Stimulated activated CD8-positive, alpha-beta memory T cell treated with anti-CD3 and anti-CD28 coated beads, Interleukin-7, amount 100 ng/mL, for 1 hour (primary cell): ENCODE measurements at places on chromosomes 4 and X.

DNA sequence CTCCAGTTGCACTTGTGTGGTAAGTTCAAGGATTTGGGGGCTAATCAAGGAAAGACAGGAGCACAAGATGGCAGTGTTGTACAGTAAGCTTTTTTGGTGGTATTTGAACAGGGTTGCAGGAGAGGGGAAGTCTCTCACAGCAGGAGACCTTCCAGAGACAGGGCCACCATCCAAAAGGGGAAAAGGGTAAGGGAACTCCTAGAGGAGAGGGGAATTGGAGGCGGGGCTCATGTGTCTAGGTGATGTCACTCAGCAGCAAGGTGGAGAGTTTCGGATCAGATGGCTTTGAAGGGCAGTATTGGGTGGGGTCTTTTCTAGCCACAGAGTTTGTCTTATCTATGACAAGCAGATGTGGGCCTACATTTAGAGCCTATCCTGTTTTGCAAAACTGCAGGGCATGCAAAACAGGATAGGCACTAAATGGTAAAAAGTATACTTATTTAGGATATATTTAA is 13.4 kb upstream of the RNF175 start:
- no peak for DNase-seq

DNA sequence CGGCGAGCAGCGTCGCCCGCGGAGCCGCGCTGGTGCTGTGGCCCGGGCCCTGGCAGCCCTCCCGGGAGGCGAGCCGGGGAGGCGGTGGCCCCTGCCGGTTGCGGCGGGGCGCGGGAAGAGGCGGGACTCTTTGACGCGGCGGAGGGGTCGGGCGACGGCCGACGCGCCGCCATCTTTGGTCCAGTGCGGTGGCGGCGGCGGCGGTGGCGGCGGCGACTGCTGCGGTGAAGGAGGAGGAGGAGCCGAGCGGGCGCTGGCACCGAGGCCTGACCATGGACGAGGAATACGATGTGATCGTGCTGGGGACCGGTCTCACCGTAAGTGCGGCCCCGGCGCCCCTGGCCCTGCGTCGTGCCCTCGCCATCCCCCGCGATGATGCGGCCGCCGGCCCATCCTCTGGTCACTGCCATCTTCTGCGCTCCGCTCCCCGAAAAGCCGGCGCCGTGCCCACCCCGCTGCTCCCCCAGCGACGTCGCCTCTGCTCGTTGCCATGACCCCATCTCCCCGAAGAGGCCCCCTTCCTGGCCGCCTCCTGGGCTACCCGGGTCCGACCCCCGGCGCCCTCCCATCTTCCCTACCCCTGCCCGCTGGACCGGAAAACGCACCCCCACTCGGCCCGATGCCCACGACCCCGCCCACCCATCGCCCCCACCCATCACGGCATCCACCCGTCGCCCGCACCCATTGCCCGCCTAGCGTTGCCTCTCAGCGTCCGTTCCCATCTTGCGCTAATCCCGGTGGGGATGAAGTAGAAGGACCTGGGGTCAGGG is at the start of gene GDI1:
GDI1 (plus strand) TSS at position 172 of the 770 bp plus-strand sequence; CDS start at position 273, 101 bp downstream.
- DNase-seq: no peak

DNA sequence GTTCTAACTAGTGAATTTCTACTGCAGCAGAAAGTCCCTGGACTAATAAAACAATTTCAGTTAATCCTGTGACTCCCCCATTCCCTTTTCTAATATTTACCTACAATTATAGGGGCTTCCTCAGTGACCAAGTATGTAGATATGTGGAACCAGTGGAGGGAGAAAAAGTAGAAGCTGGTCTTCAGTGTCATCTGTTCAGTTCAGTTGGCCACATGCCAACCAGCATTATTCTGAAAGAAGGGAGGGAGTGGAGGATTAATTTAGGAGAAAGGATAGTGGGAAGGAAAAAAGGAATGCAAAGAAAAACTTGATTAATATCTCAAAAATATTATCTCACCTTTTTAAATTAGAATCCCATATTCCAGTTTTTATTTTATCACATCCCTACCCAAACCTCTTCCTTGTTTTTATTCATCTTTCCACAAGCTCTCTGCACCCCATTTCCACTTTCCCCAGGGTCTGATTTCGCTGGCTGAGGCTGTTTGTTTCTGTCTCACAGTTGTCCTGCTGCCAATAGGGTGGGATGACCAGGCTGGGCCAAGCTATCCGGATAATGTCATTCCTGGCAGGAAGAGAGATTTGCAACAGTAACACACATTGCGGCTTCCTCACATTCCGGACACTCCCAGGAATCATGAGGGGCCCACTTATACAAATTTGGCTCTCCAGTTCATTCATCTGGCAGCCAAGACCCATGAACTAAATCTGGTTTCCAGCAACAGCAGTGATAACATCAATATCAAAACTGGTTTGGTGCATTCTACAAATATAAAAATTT is 24.6 kb upstream of the ANTXR2 start:
- DNase-seq: no peak

- no peak for DNase-seq
Measured at GRCh38 chrX:17459661-17460060, 84.7 kb downstream of the NHS start.

GRCh38 chrX:101619364-101619763 is 1.6 kb upstream of the ARMCX6 start:
- DNase-seq: no peak

GRCh38 chr4:25813448-25814106 is 49.2 kb downstream of the SEL1L3 start:
- DNase-seq: no peak

DNA sequence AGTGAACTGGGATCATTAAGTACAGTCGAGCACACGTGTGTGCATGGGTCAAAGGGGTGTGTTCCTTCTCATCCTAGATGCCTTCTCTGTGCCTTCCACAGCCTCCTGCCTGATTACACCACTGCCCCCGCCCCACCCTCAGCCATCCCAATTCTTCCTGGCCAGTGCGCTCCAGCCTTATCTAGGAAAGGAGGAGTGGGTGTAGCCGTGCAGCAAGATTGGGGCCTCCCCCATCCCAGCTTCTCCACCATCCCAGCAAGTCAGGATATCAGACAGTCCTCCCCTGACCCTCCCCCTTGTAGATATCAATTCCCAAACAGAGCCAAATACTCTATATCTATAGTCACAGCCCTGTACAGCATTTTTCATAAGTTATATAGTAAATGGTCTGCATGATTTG is 22.3 kb downstream of the SLC34A2 start:
- DNase-seq: no peak

DNA sequence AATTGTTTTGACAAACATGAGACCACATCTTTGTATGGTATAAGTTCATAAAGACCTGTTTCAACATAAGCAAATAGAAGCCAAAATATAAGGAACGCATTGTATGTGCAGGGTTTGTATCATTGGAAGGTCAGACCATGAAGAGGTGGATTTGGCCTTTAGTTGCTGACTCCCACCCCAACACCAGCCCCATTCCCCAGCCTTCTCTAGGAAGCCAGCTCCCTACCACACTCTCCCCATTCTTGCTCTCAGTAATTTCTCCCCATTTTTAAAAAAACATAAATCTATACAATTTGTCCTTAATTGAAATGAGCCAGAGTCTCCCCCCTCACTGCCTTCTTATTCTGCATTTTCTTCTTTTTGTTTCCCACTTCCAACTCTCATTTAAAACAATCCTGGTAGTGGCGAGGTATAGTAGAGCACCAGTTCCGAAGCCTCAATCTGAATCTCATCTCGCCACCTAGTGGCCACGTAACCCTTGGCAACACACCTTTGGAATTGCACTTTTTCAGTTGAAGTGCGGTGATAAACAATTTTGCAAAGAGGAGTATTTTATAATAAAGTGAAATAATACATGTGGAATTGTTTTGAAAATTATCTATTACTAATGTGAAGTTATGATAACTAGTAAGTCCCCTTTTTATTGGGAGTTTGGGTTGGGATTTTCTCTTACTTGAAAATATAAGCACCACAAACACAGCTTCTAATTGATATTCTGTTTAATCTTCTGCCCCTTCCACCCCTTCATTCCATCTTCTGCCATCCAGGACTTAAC is 126.6 kb downstream of the ASB9 start:
- peak; percentile 34 for DNase-seq

DNA sequence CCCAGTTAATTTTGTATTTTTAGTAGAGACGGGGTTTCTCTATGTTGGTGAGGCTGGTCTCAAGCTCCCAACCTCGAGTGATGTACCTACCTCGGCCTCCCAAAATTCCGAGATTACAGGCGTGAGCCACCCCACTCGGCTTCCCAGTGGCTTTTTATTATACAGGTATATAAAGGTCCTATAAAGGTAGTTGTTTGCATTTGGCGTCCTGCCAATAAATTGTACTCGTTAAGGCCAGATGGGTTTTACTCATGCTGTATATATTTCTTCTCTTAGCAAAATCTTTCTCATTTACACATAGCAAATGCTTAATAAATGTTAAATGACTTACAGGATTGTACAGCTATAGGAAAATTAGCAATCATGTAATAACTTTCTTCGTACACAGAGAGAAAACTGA is 6.9 kb downstream of the SHROOM3 start:
- no peak for DNase-seq

GRCh38 chr4:156060661-156061060 is 107.0 kb upstream of the CTSO start:
- no peak for DNase-seq

- DNase-seq: no peak
Measured at GRCh38 chr4:52091801-52092200, 40.7 kb downstream of the SPATA18 start.

DNA sequence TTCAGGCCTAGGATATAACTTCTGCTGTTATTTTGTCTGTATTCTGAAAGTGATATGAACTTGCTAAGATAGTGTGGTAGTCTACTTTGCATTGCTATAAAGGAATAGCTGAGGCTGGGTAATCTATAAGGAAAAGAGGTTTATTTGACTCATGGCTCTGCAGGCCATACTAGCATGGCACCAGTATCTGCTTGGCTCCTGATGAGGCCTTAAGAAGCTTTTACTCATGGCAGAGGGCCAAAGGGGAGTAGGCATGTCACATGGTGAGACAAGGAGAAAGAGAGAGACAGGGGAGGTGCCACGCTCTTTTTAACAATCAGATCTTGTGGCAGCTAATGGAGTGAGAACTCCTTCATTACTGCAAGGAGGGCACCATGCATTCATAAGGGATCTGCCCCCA is 247.3 kb downstream of the GPAT3 start:
- no peak for DNase-seq

DNA sequence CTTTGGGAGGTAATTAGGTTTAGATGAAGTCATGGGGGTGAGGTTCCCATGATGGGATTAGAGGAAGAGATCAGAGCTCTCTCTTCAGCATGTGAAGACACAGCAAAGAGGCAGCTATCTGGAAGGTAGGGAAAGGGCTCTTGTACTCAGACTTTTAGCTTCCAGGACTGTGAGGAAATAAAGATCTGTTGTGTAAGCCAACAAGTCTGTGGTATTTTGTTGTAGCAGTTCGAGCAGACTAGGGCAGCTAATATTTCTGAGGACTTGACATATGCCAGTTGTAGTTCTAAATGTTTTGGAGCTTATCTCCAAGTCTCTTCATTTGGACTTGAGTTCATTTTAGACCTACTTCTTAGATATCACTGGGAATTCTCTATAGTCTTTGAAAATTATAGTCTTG is 137.3 kb upstream of the PDE5A start:
- no peak for DNase-seq

GRCh38 chr4:143986180-143986579 is 33.0 kb downstream of the GYPB start:
- no peak for DNase-seq

GRCh38 chrX:47215291-47215900 is 3.1 kb upstream of the CDK16 start:
- no peak for DNase-seq

- no peak for DNase-seq
Measured at GRCh38 chr4:177485528-177485927, 43.3 kb upstream of the AGA start.

- no peak for DNase-seq
Measured at GRCh38 chr4:140211693-140212092, 57.7 kb upstream of the MAML3 start.

- DNase-seq: no peak
Measured at GRCh38 chr4:7107166-7107905, 39.5 kb upstream of the GRPEL1 start.

- DNase-seq: no peak
Measured at GRCh38 chrX:152072236-152072635, 66.1 kb downstream of the MAGEA10 start.

DNA sequence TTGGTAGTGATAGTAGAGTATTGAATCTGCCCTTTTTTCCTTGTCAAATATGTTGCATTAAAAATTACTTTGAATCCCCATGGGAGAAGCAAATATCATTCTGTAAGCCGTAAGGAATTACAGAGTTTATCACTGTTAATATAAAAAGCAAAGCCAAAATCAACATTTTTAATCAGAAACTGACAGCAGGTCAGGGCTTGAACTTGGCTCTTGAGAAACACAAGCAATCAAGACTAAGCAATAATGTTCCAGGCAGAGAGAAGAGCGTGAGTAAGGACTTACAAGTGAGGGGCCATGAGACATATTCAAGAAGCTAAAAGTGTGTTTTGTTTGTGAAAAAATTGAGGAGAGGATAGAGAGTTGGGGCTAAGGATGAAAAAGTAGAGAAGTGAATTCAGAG is 68.2 kb downstream of the ARHGAP6 start:
- DNase-seq: no peak

GRCh38 chrX:72255445-72255844 is 16.6 kb upstream of the ERCC6L start:
- no peak for DNase-seq

DNA sequence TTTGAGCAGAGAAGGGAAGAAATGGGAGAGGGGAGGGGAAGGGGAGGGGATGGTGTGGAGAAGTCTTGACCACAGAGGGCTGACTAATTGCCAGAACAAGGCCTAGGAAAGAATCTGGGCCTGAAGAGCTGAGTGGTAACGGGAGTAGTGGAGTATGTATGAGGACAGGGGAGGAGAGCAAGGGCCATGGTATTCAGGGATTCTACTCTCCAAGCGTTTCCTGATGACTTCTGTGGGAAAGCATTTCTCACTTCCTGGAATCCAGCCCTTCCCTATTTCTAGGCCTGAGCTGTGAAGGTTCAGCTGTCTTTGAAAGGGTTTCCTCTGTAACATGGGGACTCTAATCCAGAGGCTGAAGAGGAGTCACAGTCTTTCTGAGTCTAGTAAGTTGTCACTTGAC is 19.7 kb upstream of the SOX3 start:
- DNase-seq: no peak

DNA sequence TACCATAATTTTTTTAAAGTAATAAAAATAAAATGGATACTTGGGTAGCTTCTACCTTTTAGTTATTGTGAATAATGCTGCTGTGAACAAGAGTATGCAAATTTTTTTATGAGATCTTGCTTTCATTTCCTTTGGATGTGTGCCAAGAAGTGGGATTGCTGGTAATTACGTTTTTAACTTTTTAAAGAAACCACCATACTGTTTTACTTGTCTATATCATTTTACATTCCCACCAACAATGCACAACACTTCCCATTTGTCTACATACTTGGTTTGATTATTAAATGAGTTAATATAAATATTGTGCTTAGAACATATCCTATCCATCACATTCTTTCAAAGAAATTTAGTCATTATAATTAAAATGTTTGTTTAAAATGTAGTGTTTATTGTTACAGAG is 3.9 kb upstream of the SULT1B1 start:
- DNase-seq: no peak

DNA sequence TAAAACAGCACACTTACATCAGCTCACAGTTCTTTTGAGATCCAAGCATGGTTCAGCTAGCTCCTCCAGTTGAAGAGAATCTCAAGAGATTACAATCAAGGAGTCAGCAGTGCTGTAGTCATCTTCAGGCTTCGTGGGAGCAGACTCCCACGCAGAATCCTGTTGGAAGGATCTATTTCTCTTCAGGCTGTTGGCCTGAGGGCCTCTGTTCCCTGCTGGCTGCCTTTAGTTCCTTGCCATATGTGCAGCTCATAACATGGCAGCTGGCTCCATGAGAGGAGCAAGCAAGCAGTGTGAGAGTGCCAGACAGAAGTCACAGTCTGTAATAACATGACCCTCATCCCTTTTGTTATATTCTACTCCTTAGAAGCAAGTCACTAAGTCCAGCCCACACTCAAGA is 168.6 kb downstream of the COX18 start:
- no peak for DNase-seq
